ENCODE measurements at places on chromosomes 5 and 9. TPM values are rescaled to one million over a fixed set of nuclear protein-coding genes. Genes with fewer than 3 reads are reported as not detected.

The CAMK2A gene
- not detected for total RNA-seq

The PCDHAC2 gene
- total RNA-seq, result not detected

The MCCC2 gene
- total RNA-seq, result 50.3 TPM

The CSNK1A1 gene
- total RNA-seq, result 443 TPM

The PTPDC1 gene
- 3.7 TPM for total RNA-seq

The GIN1 gene
- 8.0 TPM for total RNA-seq

The FAM151B gene
- total RNA-seq, result 0.27 TPM

The NTRK2 gene
- total RNA-seq, result not detected

The IFNB1 gene
- total RNA-seq, result not detected

The TBC1D9B gene
- total RNA-seq, result 46.6 TPM

The WDR41 gene
- total RNA-seq, result 36.2 TPM

The GDNF gene
- 1.4 TPM for total RNA-seq

The TAF1L gene
- not detected for total RNA-seq

The INSL6 gene
- not detected for total RNA-seq

The DDX4 gene
- total RNA-seq, result not detected

The SPAG8 gene
- 0.26 TPM for total RNA-seq

The C7 gene
- total RNA-seq, result not detected

The CCL28 gene
- total RNA-seq, result 0.11 TPM

The SUSD3 gene
- not detected for total RNA-seq

The ANKS6 gene
- 20.5 TPM for total RNA-seq

The FOXD1 gene
- 192 TPM for total RNA-seq

The ADAMTS2 gene
- total RNA-seq, result 0.43 TPM

The GPRIN1 gene
- total RNA-seq, result 13.1 TPM

The POU5F2 gene
- total RNA-seq, result 0.10 TPM

The ANKRD55 gene
- not detected for total RNA-seq

The SCGB3A2 gene
- total RNA-seq, result not detected

The TLR4 gene
- total RNA-seq, result 15.5 TPM

The NUTM2F gene
- total RNA-seq, result not detected

The CDKN2B-AS1 gene
- total RNA-seq, result 2.7 TPM

The OR1J2 gene
- 0.17 TPM for total RNA-seq

The ACOT12 gene
- 0.03 TPM for total RNA-seq

The KIAA1191 gene
- 68.3 TPM for total RNA-seq

The MLANA gene
- total RNA-seq, result not detected

The ADAMTSL1 gene
- total RNA-seq, result 1.9 TPM

The VAV2 gene
- total RNA-seq, result 9.8 TPM

The SLC45A2 gene
- not detected for total RNA-seq

The SOHLH1 gene
- not detected for total RNA-seq

The BARHL1 gene
- total RNA-seq, result not detected

The FOXD4L3 gene
- total RNA-seq, result not detected

The PCDHGB1 gene
- 1.4 TPM for total RNA-seq

The OSMR gene
- total RNA-seq, result 21.9 TPM

The TMEM252 gene
- not detected for total RNA-seq

The SH3GL2 gene
- not detected for total RNA-seq

The ZNF879 gene
- total RNA-seq, result 0.53 TPM

The PDGFRB gene
- total RNA-seq, result 5.4 TPM

The PCDHGB6 gene
- total RNA-seq, result 0.10 TPM

The GABBR2 gene
- 1.9 TPM for total RNA-seq

The CATSPER3 gene
- 0.13 TPM for total RNA-seq

The NEUROG1 gene
- total RNA-seq, result not detected

The SSNA1 gene
- total RNA-seq, result 138 TPM

The PCSK1 gene
- 0.43 TPM for total RNA-seq

The AFAP1L1 gene
- 0.98 TPM for total RNA-seq

The FSTL4 gene
- total RNA-seq, result 0.47 TPM

The CNTNAP3B gene
- 4.1 TPM for total RNA-seq

The OR1Q1 gene
- not detected for total RNA-seq

The PCDHB10 gene
- not detected for total RNA-seq

The FOXI1 gene
- not detected for total RNA-seq

All from HT1080 (cell line).